ENCODE measurements at places on chromosomes 3 and 15. TPM values are rescaled to one million over a fixed set of nuclear protein-coding genes. Genes with fewer than 3 reads are reported as not detected.

DNA sequence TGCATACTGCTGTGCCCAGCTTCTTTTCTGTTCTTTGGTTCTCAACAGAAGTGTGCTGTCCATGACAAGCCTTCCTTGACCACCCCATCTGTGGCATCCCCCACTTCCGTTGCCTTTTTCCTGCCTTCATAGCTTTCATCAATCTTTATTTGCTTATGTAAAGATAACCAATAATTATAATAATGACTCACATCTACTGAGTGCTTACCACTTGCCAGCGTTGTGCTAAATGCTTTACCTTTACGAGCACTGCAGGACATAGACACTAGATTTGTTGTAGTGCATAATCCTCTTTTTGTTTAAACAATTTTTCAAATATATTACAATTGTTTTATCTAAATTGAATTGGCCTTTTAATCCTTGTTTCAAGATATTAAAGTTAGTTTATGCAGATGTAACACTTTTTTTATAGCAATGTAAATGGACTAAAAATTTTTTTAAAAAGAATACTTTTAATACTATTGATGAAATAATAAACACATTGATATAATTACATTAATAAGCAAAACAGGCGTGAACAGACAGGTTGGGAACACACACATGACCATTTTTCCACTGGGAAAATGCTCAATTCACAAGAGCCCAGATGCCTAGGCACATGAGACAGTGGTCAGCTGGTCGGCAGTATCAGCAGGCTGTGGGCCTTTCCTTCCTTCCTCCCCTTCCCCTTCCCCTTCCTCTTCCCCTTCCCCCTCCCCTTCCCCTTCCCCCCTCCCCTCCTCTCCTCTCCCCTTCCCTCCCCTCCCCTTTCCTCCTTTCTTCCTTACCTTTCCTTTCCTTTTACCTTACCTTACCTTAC is 42.5 kb downstream of the TRAK1 start:
- DNase-seq: no peak

GRCh38 chr3:2765002-2765579 is 345.1 kb downstream of the IL5RA start:
- no peak for DNase-seq

TUSC7 gene
- total RNA-seq: not detected

DNA sequence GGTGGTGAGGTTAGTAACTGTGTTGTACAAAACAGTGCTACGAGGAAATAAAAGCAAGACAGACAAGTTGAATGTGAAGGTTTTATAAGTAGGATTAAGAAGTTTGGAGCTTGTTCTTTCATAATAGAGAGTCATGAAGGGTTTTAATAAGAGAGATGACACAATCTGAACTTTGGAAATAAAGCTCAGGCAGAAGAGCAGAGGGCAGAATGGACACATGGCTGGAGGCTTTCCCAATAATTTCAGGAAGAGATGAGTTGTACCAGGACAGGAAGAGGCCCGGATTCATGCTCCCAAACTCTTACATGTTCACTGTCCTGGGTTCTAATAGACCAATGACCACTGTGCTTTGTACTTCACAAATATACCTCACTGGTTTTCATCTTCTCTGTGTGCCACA is 194.8 kb downstream of the SLC9A9 start:
- DNase-seq: no peak

ST8SIA2 gene
- 30.4 TPM for total RNA-seq

DNA sequence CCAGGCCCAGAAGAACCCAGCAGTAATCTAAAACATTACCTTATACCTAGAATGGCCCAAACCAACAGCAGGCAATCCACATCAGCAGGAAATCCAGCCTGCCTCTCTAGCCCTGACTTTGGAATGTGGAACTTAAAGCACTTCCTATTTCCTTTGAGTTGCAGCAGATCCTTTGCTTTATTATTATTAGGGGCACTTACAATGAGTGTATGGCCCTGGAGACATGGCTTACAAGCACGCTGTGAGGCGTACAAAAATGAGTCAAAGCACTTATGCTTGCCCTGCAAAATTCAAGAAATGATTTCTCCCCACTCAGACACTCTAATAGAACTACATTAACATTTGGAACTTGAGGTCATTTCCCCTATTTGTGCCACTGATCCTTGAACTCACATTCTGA is 9.5 kb upstream of the KNSTRN start:
- no peak for DNase-seq

DNA sequence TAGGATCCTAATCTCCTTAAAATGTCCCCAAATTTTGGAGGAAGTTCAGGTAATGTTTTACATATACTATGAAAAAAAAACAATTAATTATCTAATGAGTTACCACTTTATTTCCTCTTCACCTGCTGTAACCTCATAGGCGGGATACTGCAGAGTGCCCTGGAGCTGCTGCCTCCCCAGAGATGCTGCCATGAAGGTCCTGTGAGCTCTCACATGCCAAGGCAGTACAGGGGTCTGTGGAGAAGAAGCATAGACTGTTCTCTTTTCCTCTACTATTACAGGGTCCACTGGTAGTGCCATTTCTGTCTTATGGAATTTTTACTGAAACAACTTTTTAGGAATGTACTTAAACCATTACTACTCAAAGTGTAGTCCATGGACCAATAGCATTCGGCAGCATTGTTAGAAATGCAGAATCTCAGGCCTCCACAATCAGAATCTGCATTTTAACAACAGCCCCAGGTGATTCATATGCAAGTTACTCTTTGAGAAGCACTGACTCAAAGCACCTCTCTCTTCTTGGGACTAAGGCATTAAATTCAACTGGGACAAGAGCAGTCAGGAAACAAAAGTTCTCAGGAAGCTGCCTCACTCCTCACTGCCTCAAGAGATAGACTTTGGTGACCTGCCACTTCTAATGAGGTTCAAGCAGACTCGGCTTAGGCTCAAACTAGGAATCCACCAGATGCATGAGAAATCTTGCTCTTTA is 30.3 kb upstream of the CPOX start:
- DNase-seq: no peak

Data from glutamatergic neuron (in vitro differentiated cells).